H7 (cell line): ENCODE measurements at places on chromosomes 7 and 10.

- no peak for DNase-seq
Measured at GRCh38 chr7:50208378-50208982, 96.0 kb upstream of the IKZF1 start.

DNA sequence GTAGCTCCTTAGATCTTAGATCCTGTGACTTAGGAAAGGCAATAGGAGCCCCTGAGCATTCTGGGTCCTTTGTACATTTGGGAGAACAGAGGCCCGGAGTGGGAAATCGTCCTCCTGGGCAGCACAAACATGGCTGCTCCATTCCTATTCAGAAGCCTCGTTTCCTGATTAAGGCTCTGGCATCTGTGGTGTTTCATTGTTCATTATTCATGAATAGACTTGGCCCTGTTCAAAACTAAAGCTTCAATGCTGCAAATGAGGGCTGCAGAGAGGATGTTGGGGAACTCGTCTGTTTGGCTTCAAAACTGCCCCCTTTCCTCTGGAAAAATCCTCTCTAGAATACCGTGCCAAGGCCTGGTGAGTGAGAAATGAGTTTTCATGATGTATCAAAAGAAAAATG lies 3.4 kb upstream of the HTRA1 start:
- no peak for DNase-seq

DNA sequence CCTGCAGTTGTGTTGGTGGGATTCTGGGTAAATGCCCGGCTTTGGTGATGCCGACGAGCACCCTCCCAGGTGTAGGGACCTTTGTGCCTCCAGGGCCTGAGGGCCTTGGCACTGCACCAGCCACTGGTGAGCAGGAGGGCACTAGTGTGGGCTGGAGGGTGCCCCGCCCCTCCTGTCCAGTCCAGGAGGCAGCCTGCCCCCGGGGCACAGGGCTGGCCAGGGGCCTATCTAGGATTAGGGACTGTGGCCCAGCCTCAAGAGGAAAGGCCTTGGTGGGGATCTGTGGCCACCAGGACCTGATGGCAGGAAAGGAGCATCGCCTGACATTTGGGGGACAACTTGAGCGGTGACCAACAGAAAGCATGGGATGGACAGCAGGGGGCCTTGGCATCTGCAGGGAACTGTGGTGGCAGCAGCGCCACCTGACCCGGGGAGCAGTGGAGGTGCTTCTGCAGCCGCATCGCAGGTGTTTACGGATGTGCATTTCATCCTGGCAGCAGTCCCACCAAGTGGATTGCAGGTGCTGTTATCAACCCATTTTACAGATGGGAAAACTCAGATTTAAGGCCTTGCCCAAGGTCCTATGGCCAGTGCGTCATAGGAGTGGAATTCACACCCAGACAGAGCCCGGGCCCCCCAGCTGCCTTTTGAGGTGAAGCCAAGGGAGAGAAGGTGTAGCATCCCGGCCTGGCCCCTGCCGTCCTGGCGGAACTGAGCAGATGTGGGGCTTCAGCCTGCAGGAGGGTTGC lies 11.1 kb downstream of the ZNF316 start:
- DNase-seq, result peak; percentile 37

DNA sequence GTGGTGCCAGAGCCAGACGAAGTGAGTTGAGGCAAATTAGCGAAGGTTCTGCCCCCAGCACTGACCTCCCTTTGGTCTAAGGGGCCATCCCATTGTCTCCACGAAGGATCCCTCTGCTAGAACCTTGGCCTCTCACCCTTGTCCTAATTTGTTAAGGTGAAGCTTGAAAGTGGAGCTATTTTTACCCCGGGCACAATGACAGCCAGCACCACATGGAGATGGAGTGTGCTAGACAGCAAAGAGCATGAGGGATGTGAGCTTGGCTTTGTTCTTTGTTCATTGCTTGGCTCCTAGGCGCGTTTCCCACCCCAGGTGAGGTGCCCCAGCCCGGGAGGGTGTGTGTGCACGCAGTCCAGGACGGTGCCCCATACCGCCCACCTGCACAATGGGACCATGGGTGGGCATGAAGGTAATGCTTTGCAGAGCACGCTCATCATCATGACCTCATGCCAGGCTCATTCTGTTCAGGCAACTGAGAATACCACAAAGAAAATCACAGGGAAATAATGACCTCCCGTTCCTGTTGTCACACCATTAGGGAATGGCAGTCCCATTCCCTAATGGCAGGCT lies 361.0 kb upstream of the FZD8 start:
- DNase-seq, result no peak

DNA sequence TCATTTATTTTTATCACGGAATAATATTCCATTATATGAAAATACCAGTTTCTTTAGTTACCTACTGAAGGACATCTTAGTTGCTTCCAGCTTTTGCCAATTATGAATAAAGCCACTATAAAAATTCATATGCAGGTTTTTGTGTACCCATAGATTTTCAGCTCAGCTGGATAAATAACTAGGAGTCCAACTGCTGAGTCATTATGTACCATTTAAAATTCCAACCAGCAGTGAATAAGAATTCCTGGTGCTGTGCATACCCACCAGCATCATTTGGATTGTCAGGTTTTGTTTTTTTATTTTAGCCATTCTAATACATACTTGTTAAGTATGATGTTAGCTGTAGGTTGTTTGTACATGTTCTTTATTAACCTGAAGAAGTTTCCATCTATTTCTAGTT lies 14.5 kb downstream of the FAM24B start:
- DNase-seq, result no peak

GRCh38 chr10:27621461-27621860 lies 117.4 kb downstream of the RAB18 start:
- DNase-seq, result no peak

GRCh38 chr7:20075992-20076820 lies 141.0 kb downstream of the MACC1 start:
- no peak for DNase-seq

DNA sequence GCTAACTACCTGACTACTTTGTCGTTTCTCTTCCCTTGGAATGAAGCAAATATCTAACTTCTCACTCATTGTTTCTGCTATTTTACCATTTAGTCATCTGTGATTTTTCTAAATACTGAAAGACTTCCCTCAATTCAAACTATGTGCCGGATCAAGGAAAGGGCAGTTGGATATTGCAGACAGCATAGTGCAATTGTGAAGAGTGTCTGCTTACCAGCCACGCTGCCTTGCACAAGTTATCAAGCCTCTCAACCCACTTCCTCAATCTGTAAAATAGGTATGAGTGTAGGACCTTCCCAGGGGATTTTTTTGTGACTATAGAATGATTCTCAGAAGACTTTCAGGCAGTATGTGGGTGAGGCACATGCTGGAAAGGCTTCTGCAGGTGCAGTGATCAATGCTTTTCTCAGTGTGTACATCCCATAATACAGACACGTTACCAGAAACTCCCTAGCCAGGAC lies 54.3 kb downstream of the EGFR start:
- DNase-seq, result no peak

DNA sequence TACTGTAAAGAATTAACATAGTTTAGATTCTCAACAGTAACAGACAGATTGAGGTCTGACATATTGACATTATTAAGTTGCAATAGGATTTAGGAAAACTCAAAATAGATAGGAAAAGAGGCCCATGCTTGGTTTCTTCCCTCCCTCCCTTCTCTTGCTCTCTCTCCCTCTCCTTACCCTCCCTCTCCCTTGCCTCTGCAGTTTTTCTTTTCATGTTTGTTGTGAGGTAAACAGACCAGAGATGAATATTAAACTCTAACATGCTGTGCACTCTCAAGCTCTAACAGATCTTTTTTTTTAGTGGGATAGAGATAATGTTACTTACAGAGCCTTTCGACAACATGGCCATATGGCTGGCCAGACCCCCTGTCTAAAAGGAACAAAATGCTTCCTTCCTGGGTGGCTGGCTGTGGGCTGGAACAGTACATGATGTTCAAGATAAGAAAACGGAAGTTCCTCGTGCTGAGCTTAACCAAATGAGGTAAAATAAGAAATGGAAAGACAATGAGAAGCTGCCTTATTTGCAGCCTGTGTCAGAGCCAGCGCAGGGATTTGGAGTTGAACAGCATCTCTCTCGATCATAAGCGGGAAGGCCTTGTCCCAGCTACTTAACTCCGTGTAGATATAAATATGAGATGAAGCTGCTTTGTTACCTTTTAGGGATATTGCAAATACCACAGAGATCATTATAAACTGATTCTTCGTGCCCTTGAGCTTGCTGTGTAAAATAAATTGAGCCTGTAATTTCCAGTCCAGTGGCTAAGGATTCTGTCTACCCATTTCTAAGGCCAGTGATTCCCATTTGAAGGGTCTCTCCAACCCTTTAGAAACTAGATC lies 391.9 kb upstream of the NPVF start:
- no peak for DNase-seq

DNA sequence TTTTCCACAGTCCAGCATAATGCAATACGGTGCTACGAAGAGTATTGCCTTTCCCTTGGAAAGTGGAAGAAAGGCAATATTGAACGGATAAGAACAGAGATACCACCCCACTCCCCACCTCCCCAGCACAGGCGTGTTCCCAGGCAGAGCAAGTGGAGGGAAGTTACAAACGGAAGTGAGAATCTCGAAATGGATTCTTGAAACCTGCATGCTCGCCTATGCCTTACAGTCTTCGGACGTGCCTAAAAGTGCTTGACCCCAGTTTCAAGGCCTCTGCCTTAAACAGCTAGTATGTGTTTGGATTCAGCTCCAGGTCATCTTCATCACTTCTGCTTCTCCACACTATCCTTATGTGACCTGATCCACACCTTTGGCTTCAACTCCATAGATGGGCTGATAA lies 35.0 kb upstream of the USP6NL start:
- DNase-seq, result no peak

- DNase-seq, result no peak
Measured at GRCh38 chr7:56097700-56098099, 4.9 kb upstream of the PHKG1 start.

- DNase-seq, result no peak
Measured at GRCh38 chr10:12629767-12630165, 280.4 kb downstream of the CAMK1D start.

DNA sequence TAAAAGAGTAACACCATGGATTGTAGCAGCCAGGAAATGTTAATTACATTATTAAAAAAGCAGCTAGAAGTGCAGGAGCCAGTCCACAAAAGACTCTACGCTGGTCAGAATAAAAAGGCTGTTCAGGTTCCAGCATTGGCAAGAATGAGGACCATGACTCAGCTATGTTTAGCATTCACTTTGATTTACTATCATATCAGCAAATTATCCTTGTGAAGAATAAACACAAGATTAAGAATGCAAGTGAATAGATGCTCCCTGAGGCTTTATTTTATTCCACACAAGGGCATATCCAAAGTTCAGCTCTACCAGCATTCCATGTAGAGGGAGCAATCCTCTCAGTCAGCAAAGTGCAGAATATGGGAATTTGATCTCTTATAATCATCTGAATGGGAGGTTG lies 13.6 kb downstream of the DGKB start:
- no peak for DNase-seq

GRCh38 chr10:78255796-78256638 lies 222.4 kb downstream of the RPS24 start:
- DNase-seq, result no peak

- no peak for DNase-seq
Measured at GRCh38 chr10:98150544-98150943, 16.1 kb downstream of the R3HCC1L start.

DNA sequence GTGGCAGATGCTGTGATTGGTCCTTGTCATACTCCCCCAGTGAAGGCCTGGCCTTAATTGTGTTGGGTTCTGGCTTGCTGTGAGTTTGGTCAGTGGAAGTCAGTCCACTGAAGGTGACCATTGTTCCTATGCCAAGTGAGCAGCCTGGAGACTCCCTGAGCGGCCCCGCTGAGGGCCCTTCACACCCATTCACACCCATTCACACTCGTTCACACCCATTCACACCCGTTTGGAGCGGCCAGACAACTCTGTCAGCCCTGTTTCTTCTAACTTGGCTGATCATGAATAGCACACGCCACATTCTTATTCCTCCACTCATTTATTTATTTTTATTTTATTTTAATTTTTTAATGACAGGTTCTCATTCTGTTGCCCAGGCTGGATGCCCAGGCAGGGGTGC lies 61.5 kb downstream of the C10orf120 start:
- DNase-seq, result no peak

DNA sequence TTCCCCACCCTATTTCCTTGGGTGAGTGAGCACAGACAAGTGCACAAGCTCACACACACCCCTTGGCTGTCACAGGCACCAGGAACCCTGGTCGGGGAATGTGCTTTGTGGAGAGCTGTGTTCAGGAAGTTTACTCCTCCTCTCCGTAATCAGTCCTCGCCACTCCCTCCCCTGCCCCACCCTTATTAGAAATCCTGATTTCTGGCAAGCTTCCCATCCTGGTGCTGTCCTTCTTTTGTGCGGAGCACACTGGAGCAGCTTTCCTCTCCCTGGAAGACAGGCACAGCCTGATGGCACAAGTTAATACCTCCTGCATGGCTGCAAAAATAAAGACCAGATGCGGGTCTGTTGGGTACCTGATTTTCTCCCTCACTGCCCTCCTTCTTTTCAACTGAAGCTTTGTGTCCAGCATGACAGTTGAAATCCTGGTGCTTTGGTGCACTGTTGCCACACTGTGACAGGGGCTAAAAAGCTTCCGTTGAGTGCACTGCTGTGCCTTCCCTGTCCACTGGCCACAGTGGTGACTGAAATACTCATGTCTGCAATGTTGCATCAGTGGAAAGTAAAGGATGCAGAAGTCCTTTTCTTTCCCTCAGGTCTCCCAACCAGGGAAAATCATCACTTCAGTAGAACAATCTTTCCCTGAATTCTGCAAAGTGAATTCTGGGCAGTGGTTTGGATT lies 55.0 kb downstream of the LRRC4 start:
- DNase-seq, result no peak

DNA sequence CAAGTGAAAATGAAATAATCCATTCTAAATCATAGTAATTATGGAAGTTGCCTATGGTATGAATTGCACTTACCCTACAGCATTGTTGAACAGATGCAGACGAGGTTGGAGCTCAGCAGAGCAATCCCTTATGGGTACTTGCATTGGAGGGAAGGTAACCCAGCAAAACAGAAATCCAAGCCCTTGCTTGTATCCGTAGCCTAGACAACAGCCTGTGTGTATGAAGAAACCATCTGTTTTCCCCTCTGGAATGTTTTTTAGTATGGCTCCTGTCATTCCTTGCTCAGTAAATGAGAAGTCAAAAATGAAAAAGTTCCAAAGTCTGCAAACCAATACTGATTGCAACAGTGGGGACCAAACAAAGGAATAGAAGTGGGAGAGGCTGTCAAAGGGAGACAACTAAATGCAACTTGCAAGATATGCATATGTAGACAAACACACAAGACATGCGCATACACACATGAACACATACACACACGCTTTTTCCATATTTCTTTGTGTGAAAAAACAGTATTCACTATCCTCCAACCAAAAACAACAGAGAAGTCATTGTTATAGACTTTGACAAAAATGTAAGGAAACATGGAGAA lies 260.8 kb downstream of the DYNC1I1 start:
- no peak for DNase-seq
